Activated naive CD8-positive, alpha-beta T cell treated with anti-CD3 and anti-CD28 coated beads, Interleukin-2, amount 50 U/mL, for 16 hours (primary cell): ENCODE measurements at places on chromosomes 11 and 22.
A peak's percentile ranks its signal among the peaks of the same experiment; 100 is the strongest.

DNA sequence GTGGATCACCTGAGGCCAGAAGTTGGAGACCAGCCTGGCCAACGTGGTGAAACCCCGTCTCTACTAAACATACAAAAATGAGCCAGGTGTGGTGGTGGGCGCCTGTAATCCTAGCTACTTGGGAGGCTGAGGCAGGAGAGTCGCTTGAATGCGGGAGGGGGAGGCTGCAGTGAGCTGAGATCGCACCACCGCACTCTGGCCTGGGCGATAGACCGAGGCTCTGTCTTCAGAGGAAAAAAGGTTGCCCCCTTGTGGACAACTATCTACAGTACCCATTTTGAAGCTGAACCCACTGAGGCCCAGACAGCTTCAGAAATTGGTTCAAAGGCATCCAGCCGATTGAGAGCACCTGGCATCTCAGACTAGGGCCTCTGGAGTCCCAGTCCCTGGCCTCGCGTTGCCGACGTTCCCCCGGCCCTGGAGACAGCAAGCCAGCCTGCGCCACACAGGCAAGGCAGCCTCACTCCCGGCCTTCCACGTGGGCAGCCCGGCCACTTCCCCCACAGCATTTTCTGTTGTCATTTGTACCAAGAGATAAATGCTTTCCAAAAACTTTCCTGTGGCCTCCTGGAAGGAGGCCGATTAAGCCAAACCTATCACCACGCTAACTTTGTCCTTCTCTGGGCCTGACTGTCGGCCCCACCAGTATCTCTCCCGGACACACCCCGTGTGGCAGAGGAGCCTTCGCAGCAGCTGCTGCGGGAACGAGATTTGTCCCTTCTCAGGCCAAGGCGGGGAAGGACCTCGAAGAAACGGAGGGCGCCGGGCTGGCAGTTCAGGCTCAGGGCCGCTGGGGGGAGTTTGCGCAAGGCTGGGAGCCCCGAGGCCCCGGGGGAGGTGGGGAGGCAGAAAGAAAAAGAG, 82.8 kb downstream of the FLI1 start:
- no peak for DNase-seq

DNA sequence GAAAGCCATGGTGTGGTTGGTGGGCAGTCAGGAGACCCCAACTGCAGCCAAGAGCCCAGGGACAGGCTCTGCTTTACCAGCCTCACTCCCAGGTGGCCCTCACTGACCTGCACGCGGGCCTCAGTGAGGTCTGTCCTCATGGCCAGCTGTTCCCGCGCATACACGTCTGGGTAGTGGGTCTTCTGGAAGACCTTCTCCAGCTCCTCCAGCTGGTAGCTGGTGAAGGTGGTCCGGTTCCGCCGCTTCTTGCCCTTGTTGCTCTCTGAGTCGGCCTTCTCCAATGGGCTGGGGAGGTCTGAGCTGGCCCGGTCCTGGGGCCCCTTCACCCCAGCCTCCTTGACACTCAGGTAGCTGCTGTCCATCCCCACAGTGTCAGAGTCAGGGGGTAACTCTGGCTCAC, 34.7 kb downstream of the ALX4 start:
- DNase-seq, result no peak

- no peak for DNase-seq
Measured at GRCh38 chr11:125892071-125892470, 4.6 kb downstream of the HYLS1 start.

DNA sequence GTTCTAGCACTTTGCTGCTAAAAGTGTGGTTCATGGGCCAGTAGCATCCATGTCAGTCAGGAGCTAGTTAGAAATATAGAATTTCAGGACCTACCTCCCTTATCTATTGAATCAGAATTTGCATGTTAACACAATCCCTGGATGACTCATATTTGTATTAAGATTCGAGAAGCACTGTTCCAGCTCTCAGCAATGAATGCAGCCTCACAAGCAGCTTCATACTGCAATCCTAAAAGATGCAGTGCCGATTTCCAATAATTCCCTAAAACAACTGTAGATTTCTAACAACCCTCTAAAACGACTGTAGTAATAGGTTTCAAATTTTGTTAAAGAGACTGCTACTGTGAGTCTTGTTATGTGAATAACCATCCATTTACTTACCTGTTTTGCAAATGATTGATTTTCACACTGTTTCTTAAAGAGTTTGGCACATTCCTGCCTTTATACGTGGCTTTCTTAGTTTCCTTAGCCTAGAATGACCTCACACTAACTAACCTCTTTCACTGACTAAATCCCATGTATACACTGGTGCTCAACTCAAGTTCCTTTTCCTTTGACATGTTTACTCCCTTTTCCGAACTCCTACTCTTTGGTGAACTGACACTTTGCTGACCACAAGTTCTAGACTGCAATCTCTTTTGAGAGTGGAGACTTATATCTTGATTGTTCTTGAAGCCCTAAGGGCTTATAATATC, 511.8 kb downstream of the METTL15 start:
- DNase-seq, result no peak

DNA sequence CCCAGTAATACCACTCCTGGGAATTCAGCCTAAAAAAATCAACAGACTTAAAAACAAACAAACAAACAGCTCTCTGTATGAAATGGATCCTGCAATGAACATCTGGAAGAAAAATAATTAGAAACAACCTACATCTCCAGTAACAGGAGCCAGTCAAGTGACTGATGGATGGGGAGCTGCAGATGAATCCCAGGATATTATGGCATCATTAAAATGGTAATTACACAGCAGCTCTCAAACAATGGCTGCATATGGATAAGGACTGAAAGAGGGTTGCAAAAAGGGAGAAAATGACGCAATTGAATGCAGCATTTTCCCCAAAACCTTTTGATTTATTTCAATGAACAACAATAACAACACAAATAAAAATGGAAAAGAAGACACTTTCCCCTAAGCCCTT, 4.1 kb downstream of the NPTXR start:
- DNase-seq, result no peak

DNA sequence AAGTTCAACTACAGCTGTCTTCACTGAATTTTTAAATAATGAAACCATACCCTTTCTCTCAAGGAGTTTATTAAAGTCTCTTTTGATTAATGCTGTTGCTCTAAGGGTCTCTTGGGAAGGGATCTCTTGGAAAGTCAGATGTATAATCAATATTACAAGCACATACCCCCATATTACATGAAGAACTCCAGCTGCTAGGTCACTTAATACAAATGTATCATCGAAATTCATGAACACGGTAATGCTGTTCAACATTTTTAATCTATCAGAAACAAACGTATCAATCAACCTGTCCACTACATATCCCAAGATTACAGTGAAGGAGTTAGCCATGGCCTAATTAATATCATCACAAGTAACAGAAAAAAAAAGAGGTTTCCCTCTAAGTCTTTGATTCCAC, 383.2 kb upstream of the ARHGAP42 start:
- no peak for DNase-seq

- no peak for DNase-seq
Measured at GRCh38 chr11:47132490-47132889, 44.2 kb downstream of the ARFGAP2 start.

- DNase-seq, result no peak
Measured at GRCh38 chr11:30431127-30431814, 108.4 kb downstream of the ARL14EP start.

- no peak for DNase-seq
Measured at GRCh38 chr11:75496305-75496752, 29.4 kb downstream of the GDPD5 start.

- DNase-seq, result no peak
Measured at GRCh38 chr11:6598555-6598954, 4.9 kb downstream of the RRP8 start.

DNA sequence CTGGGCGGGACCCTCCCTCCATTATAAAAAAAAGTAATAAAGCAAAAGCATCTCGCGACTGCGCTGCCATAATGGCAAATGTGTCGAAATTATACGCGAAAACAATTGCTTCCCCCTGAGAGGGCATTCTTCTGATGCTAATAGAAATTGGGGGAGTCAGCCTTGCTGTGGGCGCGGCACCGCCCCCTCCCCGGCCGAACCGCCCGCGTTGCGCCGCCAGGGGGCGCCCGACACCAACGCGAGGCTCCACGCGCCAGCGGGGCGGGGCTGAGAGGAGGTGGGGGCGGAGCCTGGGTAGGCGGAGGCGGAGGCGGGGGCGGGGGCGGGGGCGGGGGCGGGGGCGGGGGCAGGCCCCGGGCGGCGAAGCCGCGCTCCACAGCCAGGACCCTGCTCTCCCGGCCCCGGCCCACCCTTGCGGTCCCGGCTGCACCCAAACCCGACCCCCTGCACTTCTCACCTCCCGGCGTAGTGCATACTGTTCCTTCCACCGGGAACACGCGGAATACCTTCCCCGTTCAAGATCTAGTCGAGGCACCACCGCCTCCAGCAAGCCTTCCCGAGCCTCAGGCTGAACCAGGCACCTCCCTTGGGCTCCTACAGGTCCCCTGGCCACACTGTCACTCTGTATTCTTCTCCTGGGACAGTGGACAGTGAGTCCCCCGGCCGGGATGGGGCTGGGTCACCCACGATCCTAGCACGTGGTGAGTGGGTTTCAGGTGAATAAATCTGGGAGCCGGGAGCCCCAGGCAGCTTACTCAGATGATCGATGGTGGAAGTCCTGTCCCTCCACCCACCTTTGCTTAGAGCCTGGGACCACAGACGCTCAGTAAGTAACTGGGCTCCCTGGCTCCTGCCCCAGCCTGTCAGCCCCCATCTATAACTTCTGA, 15.5 kb upstream of the UPK3A start:
- DNase-seq, result peak; percentile 61

DNA sequence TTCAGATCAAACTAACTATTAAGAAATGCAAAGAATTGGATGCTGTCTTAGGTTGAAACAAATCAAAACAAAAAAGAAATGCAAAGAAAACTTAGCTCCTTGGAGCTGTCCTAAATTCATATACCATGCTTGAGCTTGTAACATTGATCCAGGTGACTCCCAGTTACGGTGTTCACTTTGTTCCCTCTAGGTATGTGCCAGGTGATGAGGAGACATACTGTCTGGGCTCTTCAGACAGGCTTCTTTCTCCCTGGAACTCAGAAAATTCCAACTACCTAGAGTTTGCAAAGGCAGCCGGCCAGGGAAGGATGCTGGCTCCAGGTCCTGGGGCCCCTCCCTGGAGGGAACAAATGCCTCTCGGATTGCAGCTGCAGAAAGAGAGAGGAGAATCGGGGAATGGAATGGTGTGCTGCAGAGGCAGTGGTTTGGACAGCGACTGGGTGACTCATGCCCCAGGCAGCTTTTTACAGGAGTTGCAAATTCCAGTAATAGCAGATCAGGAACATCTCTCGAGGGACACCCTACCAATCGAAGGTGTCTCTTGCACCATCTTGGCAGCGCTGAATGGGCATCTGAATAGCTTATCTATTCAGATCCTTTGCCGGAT, 12.3 kb upstream of the ASPHD2 start:
- DNase-seq, result no peak

GRCh38 chr22:35887296-35887875, 141.2 kb downstream of the RBFOX2 start:
- DNase-seq, result no peak

GRCh38 chr11:115724666-115725065, 220.5 kb upstream of the CADM1 start:
- DNase-seq, result no peak

DNA sequence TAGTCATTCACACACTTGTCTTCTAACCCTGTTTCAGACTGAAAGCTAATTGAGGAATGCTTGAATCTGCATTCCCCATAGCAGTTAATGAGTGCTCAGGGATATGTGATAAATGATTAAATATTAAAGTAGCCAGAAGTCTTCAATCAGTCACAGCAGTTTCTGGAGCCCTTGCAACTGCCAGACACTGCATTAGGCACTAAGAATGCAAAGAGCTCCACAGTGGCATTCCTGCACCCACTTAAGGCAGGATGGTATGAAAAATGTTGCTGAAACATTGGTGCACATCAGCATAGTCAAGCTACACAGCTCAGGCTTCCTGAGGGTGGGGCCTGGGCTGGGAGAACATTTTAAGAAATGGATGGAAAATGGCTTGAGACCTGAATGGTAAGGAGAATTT, 6.5 kb downstream of the DTX4 start:
- DNase-seq, result no peak

- DNase-seq, result no peak
Measured at GRCh38 chr11:95568281-95568680, 221.3 kb downstream of the FAM76B start.

DNA sequence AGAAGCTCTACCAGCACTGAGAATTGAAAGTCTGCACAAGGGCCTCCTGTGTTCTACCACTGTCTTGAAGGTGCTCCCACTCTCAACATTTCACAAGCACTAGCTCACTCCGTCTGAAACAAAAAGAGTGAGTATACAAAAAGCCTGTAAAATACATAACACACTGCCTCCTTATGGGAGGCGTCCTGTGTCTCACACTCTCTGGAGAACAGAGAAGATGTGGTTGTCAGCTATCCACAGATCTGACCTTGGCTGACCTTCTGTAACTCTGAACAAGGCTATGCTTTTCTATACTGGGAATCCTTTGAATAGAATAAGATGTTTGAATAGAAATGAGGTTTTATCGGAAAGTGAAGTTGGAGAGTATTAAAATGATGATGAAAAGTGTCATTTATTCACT, 171.3 kb upstream of the TMEM45B start:
- DNase-seq, result no peak

DNA sequence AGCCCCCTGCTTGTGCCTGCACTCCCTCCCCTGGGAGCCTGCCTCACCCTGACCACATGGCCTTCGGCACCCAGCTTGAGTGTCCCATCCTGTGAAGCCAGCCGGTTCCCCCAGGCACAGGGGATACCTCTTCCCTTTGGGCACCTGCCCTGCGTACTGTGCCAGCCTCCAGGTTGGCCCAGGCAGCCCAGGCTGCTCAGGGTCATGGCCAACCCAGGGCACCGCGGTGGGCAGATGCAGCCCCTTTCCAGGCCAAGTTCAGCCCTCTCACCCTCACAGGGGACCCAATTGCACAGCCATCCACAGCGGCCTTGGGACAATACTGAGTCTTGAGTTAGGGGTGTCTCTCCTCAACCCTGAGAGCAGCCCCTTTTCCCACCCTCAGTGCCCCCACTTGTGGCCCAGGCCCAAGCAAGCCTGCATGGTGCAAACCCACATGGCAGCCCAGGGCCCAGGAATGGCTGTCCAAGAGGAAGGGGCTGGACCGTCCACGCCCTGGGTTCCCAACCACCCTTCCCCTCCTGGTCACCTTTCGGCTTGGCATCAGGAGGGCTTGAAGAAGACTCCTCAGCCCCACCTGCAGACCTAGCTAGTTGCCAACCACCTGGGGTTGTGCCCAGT, 87.7 kb downstream of the CDKN1C start:
- no peak for DNase-seq

DNA sequence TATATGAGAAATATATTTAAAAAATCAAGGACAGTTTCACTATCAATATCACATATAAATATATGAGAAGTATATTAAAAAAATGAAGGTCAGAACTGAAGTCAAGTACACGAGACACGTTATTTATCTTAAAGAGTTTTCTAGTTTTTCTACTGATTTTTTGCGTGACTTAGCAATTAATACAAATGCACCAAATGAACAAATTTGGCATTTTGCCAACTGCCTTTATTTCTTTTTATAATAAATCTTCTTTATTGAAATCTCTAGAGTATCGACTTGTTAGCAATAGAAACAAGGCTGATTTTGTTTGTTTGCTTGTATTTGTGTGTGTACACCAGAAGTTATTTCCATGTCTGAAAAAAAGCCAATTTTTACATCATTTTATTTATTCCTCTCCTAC, 1684.7 kb upstream of the RAG2 start:
- DNase-seq, result no peak
